ENCODE measurements at places on chromosomes 4 and X.

DNA sequence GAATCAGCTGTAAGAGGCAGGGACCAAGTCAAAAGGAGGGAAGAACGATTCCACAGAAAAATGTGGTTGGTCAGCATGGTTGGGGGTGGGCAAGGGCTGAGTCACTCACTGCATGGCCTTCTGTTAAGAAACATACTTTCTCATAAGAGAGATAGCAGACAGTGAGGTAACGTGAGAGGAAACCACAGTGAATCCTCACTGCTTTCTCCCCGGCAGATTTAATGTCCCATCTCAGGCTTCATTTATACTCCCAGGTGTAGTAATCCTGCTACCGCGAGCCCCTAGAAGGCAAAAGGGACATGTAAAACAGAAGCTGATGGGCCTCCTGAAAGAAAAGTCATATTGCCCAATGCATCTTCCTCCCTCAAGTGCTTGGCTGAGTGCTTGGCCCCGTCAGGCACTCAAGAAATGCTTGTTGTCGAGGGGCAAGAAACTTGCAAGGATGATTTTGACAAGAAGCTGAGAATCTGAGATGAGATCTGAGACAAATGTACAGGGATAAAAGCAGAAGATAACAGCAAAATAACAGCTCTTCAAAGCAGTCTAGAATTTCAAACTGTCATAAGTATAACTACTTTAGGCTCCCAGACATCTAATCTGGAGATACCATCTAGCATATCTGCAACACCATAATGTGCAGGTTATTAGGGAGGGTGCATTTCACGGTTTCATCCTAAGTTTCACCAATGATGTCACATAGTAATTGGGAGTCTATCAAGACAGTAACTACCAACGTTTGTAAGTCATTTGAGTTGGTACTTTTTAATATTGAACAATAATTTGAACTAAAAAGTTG lies 40.2 kb downstream of the SH3KBP1 start:
- peak; percentile 30 for DNase-seq

- no peak for DNase-seq
Measured at GRCh38 chr4:171817026-171817425, 3.8 kb downstream of the GALNTL6 start.

DNA sequence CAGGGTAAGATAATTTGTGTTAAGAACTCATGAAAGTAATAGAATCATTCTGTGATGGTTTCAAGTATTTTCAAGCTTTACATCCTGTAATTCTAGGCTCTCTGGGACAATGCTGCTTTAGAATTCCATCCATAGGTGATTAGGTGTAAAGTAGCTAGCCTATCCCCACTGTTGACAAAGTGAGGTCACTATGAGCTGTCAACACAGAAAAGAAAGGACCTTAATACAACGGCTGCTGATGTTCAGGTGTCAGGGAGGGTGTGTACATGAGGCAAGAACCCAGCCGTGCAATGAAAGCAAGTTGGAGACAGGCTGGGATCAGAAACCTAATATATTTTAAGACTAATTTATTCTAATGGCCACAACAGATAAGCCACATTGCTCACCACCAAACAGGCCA lies 36.8 kb upstream of the SH3RF1 start:
- no peak for DNase-seq

GRCh38 chr4:86117705-86118302 lies 242.0 kb downstream of the MAPK10 start:
- DNase-seq: no peak

DNA sequence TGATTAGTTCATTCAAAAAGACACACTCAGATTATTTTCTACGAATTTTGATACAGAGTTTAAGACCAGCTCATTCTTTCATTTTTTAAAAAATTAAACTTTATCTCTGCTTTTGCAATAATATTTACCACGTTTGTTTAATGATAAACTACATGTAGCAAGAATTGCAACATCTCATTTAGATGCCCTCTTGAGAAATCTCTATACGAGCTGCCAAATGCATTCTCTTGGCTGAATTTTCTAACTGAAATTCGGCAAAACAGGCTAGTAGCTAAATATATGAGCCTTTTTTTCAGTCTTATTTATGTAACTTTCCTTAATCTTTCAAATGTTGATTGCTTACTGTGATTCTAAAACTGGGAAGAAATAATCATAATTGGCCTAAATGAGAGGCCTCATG lies 2.1 kb upstream of the GC start:
- no peak for DNase-seq

DNA sequence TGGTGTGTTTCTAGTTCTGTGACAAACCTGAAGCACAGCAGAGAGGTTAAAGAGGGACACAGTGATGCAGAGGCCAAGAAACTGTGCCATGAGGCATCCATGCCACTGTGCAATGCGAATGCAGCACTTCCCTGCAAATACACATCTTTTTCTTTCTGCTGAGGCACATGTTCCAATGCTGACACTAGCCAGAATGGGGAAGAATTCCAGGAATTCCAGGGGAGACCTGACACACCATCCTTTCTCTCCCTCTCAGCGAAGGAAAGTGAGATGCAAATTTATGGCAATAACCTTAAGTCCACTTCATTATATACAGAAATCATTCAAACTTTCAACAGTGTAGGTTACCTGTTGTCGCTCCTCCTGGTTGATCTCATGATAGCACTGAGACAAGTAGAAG lies 204.8 kb downstream of the LDB2 start:
- DNase-seq: no peak

GRCh38 chrX:70433848-70434351 lies 10.7 kb upstream of the DLG3 start:
- DNase-seq: peak; percentile 68

GRCh38 chr4:88623097-88623496 lies 30.8 kb downstream of the HERC3 start:
- DNase-seq: no peak

GRCh38 chrX:110791071-110791470 lies 4.5 kb downstream of the CHRDL1 start:
- DNase-seq: no peak

DNA sequence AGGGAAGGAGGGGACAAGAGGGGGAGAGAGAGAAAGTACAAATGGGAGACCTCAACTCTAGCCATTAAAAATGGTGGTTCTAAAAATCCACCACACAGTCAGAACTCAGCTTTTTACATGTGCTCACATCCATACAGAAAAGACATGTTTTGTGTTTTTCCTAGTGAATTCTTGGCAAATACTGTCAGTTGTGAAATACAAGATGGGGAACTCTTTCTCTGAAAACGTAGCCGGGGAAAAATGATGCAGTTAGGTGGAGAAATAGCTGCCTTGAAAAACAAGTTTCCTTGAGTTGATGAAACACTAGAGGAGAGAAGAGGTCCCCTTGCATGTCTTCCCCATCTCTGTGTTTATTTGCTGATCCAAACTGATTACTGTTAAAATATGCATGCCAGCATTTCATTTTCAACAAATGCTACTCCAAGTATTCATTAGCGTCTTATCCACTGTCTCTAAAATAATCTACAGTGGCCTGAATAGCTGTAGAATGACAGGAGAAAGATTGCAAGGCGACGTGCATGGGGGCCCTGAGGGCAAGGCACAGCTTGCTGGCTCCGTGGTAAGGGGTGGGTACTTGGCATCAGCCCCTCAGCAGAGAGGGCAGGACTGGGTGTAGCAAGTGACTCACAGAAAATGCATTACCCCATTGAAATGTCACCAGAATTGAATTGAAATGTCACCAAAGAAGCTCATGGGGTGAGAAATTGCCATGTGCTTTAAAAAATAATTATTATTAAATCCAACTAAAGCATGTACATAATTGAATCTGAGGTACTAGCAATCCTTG lies 48.1 kb upstream of the TBL1X start:
- DNase-seq: no peak

DNA sequence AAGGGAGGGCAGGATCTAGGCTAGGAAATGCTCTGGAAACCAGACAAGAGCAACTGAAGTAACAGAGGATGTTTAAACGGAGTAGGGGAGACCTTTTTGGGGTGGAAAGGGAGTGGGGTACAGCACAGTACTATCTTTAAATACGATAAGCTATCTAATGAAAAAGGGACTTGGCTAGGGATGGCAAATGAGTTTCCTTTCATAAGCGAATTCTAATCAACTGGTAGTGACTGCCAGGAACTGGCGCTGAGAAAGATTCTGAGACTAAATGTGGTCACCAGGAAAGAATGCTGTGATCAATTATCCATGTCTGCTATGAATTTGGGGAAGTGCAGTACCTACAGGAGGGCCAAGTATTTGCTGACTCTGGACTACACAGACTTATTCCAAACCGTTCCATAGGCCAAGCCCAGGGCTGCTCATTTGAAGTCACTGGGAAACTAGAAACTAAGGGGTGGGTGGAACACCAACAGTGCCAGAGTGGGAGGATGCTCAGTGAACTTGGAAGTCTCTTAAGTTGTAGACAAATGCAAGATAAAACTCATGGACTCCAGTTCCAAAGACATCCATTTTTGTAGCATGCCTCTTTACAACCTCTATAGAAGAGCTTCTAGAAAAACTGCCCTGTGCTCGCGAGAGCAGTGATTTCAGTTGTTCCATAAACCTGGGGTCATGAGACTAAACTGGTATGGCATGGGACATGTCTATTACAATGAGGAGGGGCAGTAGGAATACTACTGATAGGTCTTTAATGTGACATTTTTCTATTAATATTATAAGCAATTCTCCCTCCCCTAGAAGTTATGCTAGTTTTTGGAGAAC lies 2.0 kb downstream of the TRAPPC2 start:
- no peak for DNase-seq

GRCh38 chr4:185912779-185913178 lies 100.8 kb upstream of the SORBS2 start:
- DNase-seq: no peak

GRCh38 chr4:151665785-151666127 lies 95.1 kb downstream of the GATB start:
- no peak for DNase-seq

DNA sequence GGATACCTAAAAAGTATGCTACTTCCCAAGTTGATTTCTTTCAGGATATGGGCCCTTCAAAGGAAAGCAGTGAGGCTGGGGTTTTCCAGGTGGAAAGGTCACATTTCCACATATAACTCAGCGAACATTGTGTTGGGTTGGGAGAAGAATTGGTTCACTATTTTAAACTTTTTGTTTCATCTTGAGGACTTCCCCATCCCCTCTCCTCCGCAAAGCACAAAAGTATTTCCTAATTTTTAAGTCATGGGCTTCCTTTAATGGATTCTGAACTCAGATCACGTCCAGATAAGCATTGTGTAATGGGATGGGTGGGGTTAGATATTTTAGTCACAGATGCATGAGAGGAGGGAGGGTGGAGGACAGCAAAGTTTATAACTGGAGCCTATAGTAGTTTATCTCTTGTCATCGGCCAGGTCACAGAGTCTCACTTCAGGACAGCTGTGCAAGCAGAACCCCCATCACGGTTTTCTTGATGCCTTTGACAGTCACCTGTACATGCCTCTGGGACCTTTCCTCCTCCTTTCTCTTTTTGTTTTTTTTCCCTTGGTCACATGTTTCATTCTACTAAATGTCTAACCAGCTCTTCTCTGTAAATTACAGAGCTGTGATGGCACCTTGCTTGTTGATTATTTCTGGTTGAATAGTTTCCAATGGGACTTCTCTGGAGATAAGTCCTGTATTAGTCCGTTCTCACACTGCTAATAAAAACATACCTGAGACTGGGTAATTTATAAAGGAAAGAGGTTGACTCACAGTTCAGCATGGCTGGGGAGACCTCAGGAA lies 115.4 kb downstream of the PTTG2 start:
- no peak for DNase-seq

DNA sequence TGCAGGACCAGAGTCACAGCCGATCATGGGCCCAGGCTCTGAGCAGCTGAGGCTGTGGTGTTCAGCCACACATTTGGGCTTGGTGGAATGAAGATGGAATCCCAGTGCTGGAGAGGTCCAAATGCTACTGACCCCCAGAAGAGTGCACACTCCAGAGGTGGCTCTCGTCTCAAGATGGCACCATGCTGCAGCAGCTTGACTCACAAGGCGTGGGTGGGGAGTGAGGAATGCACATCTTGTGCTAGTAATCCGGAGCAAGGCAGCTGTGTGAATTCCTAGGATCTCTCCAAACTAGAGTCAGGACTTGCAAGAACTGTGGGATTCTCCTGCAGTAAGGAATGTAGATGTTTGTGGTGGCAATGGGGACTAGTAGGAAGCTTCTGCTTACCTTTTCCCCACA lies 28.7 kb downstream of the RAB28 start:
- no peak for DNase-seq

GRCh38 chr4:78059524-78059889 lies 2.4 kb downstream of the FRAS1 start:
- peak; percentile 2 for DNase-seq

DNA sequence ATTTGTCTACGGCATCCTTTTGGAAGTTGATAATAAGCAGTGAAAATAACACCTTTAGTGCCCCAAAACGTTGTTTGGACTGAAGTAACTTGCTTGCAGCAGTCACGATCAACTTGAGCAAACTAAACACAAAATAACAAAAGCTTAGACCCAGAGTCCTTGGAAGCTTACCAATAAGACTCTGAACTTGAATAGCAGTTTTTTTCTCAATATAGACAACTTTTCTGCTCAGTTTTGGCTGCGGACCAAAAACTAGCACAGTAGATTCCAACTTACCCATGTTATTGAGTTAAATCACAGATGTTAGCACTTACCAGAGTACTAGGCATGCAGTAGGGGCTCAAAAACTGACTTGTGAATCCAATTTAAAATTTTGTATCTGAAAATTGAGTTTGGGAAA lies 746.9 kb downstream of the PCDH19 start:
- no peak for DNase-seq

DNA sequence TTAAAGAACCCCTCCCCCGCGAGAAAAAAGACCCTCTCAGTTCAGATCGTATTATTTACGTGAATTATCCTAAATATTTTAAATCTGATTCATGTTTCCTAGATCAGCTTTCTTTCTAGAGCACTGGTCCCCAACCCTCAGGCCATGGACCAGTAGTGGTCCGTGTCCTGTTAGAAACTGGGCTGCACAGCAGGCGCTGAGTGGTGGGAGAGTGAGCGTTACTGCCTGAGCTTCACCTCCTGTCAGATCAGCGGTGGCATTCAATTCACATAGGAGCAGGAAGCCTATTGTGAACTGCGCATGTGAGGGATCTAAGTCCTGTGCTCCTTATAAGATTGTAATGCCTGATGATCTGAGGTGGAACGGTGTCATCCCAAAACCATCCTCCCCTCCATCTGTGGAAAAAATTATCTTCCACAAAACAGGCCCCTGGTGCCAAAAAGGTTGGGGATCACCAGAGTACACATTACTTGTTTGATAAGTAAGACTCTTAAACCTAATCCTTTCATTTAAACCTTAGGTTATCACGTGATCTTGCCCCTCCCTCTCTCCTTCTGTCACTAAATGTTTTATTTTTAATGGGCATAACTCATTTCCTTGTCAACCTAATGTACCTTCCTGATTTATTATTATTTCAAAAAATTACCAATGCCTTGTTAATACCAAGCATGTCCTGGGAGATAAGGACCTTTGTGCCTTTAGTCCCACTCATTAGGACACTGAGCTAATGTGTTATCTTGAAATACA lies 442.9 kb downstream of the TLL1 start:
- no peak for DNase-seq

- no peak for DNase-seq
Measured at GRCh38 chrX:129933700-129934099, 27.7 kb downstream of the UTP14A start.

Measured in stimulated activated CD4-positive, alpha-beta T cell treated with anti-CD3 and anti-CD28 coated beads, Interleukin-4, amount 100 ng/mL, for 4 hours (primary cell).